ENCODE measurements at places on chromosomes 3 and 15.

DNA sequence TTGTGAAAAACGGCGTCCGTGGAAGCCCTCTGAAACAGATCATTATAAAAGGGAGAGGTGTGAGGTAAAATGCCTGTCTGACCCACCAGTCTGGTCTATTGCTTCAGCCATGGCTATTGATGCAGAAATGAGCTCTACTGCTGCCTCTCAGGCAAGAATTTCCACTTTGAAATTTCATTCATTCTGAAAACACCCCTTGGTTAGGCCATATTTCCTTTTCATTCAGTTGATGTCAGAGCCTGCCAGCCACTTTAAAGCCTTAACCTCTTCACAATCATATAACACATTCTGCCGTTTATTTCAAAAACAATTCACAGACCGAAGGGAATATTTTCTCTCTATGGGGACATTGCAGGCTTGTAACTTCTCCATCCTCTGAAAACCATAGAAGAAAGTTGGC is 71.9 kb downstream of the FOXB1 start:
- DNase-seq, result no peak

DNA sequence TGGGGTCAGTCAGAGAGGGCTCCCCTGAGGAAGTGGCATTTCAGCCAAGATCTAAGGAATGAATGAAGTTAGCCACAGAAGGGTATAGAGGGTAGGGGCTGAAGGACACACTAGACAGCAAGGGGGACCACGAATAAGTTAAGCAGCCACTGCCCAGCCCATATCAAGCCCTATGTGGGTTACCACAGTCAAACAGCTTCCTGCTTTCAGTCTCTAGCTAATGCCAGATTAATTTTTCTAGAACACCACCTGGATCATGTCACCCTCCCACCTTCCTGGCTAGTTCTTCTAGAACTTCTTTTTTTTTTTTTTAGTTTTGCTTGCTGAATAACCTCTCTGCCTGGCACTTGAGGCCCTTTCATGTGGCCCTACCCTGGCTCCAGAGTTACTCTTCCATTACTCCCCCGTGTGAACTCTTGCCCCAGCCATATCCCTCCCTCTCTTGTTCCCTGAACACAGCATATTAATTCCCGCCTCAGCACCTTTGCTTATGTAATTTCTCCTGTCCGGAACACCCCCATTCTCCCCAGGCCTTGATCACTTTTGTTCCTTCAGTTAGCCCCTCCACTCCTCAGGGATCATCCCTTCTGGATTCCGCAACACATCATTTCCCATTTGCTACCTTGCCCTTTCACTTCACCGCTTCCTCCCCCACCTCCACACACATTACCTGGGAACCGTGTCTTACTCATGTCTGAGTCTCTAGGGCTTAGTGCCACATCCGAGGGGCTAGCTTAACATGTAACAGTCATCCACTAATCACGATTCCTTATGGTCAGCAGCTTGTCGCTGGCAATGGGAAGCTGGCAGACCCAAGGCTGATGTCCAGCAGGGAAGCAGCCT is 20.6 kb upstream of the BNC1 start:
- no peak for DNase-seq

DNA sequence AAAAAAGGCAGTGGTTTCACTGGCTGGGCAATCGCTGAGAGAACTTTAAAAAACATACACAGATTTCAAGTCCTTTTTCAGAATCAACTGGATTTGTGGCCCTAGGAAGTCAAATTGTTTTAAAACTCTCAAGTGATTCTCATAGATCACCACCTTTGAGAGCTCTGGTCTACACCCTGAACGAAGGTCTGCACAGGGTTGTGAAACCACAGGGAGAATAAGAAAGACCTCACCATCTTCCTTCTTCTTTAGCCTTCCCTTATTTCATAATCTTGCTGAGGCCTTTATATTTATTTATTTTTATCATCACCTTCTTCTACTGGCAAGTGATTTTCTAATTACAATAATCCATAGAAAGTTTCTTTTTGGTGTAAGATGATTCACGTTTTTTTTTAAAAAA is 58.1 kb downstream of the FOXP1 start:
- no peak for DNase-seq

DNA sequence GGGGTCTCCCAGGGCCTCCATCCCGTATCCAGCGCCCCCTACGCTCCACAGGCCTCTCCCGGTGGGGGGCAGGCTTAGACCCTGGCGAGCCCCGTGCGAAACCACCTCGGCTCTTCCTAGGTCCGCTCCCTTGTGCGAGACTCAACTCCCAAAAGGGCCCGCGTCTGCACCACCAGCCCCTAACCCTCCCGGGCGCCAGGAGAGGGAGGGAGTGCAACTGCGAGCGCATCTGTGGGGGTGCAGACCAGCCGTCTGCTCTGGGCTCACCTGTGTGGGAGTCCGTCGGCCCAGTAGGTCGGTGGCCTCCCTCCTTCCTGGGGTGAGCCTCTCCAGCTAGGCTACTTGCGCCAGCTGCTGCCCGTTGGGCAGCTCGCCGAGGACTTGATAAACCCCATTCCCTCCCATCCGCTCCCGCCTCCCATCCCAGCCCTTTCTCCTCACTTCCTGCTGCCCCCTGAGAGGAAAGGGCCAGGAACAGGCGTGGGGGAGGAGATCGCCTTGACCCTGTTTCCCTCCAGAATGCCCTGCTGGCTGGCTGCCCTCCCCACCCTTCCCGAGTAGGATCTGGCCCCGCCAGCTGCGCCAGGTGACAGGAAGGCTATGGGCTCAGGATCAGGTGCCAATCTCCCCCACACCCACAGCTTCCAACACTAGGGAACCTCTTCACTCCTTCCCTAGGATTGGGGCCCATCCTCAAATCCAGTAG is at the start of gene HYAL2:
TSS of gene HYAL2 (minus strand) at position 360 of the 706 bp plus-strand sequence. CDS start 2,256 bp downstream, outside the sequence.
- DNase-seq, result no peak

DNA sequence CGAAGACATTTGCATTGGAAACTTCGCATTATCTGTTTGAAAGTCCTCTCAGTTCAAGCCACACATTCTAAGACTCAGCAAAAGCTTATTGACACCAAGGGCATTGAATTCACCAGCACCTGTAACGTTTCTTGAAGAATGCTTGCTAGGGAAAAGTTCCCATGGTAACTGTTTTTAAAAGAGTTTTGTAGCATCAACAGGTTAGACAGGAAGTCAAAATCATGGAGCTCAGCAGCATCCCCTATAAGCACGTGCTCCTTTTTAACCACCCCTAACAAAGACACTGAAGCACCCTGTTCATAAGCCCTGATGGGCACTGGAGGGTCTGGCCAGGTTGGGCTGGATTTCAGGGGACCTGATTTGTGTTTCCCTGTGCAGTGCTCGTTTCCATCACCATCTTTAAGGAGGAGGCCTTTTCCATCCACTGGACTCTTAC is 229.7 kb upstream of the BHLHE40 start:
- DNase-seq, result no peak

- DNase-seq, result peak; percentile 16
Measured at GRCh38 chr3:4492208-4493013, 737 bp upstream of the ITPR1 start.

- no peak for DNase-seq
Measured at GRCh38 chr15:22949074-22949547, 31.1 kb downstream of the CYFIP1 start.

- no peak for DNase-seq
Measured at GRCh38 chr3:66997560-66998112, 471 bp upstream of the KBTBD8 start.

DNA sequence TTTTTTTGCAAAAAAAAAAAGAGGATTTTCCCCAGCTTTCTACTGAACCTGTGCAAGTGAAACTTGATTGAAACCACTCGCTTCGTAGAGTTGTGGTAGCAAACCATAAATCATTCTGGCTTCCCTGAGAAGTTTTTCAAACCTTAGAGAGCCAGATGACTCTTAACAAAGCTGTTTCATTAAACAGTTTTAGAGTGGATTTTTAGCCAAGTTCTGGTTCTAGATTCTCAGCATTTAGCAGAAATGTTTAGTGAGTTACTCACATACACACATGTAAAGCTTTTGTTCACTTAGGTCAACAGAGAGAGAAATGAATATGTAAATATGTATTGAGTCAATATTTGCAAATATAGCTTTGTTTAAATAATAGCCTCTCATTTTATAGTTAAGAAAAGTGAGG is 18.1 kb upstream of the CCR9 start:
- DNase-seq, result no peak

GRCh38 chr15:70212286-70212962 is 114.7 kb upstream of the TLE3 start:
- DNase-seq, result no peak

- no peak for DNase-seq
Measured at GRCh38 chr3:50570508-50571279, 1.4 kb downstream of the HEMK1 start.

- no peak for DNase-seq
Measured at GRCh38 chr3:98814817-98815420, 51.8 kb downstream of the ST3GAL6 start.

DNA sequence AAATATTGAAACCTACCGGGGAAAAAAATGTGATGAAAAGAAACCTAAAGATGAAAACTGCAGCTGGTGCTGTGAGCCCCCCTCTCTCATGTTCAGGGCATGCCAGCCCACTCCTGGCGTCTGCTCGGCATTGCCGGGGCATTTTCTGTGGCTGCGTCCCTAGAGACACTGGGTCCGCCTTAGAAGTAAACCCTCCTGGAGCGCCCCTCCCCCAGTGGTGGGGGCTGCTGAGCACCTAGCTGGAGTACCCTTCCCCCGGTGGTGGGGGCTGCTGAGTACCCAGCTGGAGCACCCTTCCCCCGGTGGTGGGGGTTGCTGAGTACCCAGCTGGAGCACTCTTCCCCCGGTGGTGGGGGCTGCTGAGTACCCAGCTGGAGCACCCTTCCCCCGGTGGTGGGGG is 24.5 kb upstream of the GABRA5 start:
- DNase-seq, result no peak

DNA sequence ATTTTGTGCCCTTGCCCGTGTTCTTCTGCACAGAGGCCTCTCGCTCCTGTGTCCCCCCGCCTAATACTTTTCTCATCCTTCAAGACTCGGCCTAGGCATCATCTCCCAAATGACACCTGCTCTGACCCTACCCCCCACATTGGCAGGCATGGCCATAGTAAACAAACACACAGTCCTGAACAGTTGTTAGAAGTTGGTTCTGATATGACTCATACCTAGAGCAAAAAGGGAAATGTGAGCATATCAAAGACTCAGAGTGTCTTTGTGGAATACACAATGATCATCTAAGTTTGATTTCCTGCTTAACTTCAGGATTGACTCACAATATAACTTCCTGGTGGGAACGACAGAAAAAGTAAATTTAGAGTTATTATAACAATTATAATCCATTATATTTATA is 120.5 kb downstream of the POLR2M start:
- DNase-seq, result no peak

DNA sequence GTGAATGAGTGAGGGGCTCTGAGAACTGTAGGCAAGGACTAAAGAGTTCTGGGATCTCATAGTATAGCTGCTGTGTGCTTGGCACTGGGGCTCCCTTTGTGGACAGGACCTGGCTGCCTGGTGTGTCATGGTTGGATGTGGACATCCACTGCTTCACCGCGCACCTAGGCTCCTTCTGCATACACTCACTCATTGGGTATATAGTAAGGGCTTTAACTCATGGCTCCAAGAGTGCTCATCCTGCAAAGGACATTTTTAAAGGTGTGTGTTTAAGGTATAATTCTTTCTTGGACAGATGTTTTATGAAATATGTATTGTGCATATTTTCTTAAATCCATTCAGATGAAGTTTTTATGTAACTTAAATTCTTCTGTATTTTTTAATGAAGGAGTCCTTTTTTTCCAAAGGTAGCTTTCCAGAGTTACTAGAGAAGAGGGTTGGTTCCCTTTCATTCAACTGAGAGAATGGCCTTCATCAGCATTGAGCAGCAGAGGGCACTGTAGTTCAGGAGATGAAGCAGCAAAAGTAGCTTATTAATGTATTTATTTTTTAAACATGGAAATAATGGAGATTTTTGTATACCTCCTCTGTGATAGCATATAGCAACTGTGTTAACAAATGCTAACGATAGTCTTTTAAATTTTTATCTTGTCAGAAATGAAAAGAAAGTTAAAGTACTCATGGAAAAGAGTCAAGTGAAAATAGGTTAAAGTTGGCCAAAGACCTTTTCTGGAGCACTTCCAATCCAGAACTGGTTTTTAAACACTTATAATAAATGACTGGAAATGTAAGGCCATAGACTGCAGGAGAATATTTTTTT is 25.2 kb downstream of the OXNAD1 start:
- DNase-seq, result peak; percentile 20

GRCh38 chr15:57387564-57388076 is 11.3 kb downstream of the CGNL1 start:
- no peak for DNase-seq

GRCh38 chr3:16512435-16513140 is 911 bp downstream of the RFTN1 start:
- DNase-seq, result peak; percentile 27

- no peak for DNase-seq
Measured at GRCh38 chr3:36678216-36679013, 85.9 kb downstream of the DCLK3 start.

DNA sequence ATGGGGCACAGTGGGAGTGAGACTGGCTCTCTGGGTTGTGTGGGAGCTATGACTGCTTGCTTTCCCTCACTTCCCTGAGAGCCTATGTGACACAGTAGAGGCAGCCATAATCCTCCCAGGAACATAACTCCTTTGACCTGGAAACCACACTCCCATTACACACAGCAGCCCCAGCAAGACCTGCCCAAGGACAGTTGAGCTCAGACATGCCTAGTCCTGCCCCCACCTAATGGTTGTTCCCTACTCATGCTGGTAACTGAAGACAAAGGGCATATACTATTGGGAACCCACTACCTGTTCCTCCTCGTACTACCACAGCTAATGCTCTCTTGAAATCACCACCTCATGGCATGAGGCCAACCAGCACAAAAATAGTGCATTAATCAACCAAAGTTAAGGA is 550.4 kb upstream of the ARPP21 start:
- no peak for DNase-seq

DNA sequence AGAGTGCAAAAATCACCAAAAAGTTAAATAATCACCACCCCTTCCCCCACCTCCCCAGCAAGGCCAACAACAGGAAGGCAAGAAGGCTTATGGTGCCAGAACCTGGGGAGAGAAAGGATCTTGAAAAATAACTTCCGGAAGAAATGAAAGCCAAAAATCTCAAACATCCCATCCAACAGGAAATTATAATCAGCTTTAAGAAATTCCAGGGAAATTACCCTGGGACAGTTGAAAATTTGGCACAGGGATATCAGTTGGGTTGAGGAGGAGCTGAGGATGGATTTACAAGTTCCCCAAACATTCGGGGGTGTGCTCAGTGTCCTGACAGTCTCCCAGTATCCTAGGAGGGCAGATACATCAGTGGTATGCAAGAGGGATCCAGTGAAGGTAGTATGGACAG is 82.7 kb downstream of the POLR2M start:
- no peak for DNase-seq

GRCh38 chr15:73650416-73651126 is 17.4 kb upstream of the NPTN start:
- no peak for DNase-seq

- DNase-seq, result no peak
Measured at GRCh38 chr15:63196842-63197241, 7.4 kb downstream of the RAB8B start.
